Activated naive CD4-positive, alpha-beta T cell treated with anti-CD3 and anti-CD28 coated beads, Interleukin-2, amount 50 U/mL, for 72 hours (primary cell): ENCODE measurements at places on chromosomes 4 and X. TPM values are rescaled to one million over a fixed set of nuclear protein-coding genes. Genes with fewer than 3 reads are reported as not detected.

DNA sequence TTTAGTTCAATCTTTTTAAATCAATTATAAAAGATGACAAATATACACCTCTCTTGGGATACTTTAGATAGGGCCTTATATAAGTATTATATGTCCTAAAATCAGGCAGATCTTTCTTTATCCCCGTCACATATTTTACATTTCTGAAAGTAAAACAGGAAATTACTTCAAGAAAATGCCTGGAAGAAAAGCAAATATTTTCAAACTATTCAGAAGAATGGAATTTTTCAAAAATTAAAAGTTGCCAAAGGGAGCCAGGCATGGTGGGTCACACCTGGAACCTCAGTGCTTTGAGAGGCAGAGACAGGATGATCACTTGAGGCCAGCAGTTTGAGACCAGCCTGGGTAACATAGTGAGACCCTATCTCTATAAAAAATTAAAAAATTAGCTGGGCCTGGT is 34.4 kb downstream of the MGARP start:
- no peak for DNase-seq

DNA sequence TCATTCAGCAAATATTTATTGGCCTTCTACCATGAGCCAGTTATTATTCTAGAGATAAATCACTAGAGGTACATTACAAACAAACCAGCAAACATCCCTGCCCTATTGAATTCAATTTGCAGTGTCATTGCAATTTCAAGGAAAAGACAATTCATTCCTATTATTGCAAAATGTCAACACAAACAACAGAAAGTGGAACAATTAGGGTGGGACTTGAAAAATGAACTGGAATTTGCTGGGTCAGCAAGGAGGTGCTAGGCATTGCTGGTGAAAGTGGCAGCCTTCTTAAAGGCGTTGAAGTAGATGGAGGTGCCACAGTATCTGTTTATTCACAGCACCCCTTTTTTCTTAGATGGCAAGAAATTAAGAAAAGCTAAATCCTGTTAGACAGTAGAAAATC is 224.0 kb upstream of the BMP3 start:
- DNase-seq: no peak

GRCh38 chrX:39613997-39614679 is 483.6 kb downstream of the BCOR start:
- peak; percentile 55 for DNase-seq

The MOB1B gene
- total RNA-seq: 15.7 TPM

DNA sequence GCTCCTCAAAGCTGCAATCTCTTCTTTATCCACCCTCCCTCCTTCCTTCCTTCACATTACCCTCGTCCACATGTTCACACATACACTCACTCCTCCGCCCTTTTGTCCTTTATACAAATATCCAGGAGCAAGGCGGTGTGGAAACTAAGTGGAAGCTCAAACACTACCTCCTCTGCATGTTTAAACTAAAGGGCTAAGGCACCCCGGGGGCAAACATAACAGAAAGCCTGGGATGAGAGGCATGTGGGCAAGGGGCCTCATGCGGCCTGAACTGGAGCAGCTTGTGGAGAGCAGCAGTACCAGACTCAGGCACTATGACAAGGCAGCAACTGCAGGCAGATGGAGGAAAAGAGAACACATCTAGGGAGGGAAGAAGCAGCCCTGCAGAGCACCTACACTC is 9.5 kb downstream of the MAB21L2 start:
- no peak for DNase-seq

GRCh38 chrX:49291615-49292337 is 11.7 kb upstream of the GAGE10 start:
- DNase-seq: peak; percentile 82

GRCh38 chrX:9055354-9055753 is 21.4 kb upstream of the FAM9B start:
- no peak for DNase-seq

The GYPA gene
- total RNA-seq: not detected

The USP53 gene
- 24.4 TPM for total RNA-seq

The RIPPLY1 gene
- not detected for total RNA-seq

- no peak for DNase-seq
Measured at GRCh38 chrX:123449335-123449734, 265.3 kb downstream of the GRIA3 start.

- DNase-seq: peak; percentile 9
Measured at GRCh38 chrX:107324493-107325310, 118.3 kb downstream of the DNAAF6 start.

- DNase-seq: no peak
Measured at GRCh38 chrX:49878128-49878833, 1.0 kb upstream of the USP27X start.

DNA sequence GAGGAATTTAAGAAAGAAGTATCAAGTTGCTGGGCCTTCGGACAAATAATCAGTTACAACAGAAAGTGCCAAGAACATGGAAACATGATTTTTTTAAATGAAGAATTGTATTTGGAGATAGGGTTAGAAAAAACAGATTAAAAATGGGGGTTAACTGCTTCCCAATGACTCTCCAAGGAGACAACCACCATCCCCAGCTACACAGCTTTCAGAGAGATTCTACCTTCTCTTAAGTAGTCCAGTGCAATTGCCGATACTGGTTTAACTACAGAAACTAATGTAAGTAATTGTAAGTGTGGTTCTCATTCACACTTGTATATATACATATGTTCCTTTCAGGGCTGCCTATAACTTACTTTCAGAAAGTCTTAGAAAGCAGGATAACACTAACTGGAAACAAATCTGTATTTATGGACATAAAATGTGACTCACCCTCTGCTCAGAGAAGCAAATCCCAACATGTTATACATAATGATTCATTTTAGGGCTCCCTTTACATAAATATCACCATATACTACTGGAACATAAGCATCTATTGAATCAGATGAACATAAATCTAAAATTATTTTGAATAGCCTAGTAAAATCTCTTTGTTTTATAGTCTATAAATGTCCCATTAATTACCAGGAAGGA is 248.9 kb upstream of the UGT8 start:
- no peak for DNase-seq

The GPC3 gene
- total RNA-seq: 0.66 TPM
